Inflammatory macrophage treated with lipopolysaccharide for 1 hour (primary cell): ENCODE measurements at places on chromosomes 1 and 21.
A peak's percentile ranks its signal among the peaks of the same experiment; 100 is the strongest.

- DNase-seq: no peak
These were observed 80.8 kb downstream of the PGBD5 start for GRCh38 chr1:230345139-230345885.

DNA sequence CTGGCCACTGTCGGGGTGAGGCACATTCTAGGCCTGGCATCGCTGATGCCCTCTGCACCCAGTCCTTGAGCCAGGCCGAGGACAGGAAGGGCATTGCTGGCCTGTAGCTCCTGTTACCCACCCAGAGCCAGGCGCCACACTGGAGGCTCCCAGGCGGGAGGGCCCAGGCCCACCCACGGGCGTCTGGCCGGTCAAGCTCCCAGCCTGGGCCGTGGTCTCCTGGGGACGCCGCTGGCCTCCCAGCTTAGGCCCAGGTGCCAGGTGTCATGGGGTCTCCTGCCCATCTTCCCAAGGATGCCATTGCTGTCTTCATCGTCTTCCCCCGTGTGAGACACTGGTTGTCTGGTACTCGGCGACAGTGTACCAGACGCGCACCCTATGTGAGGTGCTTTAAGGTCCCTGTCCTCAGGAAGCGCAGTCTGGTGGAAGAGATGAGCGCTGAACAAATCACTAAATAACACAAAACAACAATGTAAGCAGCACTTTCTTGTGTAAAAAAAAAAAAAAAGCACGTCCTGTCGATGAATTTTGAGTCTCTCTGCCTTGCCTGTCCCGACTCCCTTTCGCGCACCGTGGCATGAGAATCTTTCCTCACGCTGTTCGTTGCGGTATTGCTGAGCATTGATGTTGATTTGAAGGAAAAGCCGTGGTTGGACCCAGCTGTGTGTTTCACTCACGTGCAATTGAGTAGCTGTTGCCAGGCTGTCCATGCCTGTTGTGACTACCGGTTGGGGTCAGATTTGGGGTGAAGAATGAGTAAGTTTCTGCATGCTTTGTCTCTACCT lies 27.0 kb upstream of the TRAPPC10 start:
- no peak for DNase-seq

GRCh38 chr1:245822996-245823395 lies 668.2 kb downstream of the KIF26B start:
- DNase-seq: no peak

GRCh38 chr21:45316871-45317397 lies 29.2 kb upstream of the POFUT2 start:
- no peak for DNase-seq

DNA sequence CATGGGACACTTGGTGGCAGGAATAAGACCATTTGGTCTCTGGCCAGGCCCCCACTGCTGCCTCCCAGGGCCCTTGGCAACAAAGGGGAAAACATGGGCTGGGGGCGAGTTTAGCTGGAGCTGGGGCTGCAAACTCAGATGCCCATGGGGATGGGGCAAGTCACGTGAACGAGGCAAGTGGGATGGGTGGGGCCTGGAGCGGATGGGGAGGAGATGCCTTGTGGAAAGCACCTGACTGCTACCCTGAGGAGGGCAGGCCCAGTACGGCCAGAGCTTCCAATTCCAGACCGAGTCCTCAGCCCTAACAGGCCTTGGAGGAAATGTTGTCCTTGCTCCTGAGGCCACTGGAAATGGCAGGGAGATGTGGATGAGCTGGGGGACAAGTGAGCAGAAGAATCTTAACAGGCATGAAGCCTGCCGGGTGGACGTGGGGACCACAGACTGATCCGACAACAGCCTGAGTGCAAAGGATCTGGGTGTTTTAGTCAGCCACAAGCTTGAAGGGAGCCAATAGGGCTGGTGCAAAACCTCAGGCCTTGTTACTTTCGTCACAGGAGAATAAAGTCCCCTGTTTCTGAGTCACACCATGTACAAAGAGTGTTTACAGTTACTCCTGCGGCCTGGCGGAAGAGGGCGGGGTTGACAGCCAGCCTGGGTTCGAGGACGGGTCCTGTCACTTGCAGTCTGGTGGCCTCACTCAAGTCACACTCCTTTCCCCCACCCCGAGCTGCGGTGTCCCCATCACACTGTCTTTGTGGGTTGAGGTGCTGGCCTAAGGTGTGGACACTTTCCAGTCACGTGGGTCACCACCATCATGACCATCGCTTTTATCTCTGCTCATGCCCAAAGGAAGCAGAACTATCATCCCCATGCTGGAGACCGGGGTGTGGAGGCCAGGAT lies 19.1 kb downstream of the RUNX3 start:
- DNase-seq: peak; percentile 60

DNA sequence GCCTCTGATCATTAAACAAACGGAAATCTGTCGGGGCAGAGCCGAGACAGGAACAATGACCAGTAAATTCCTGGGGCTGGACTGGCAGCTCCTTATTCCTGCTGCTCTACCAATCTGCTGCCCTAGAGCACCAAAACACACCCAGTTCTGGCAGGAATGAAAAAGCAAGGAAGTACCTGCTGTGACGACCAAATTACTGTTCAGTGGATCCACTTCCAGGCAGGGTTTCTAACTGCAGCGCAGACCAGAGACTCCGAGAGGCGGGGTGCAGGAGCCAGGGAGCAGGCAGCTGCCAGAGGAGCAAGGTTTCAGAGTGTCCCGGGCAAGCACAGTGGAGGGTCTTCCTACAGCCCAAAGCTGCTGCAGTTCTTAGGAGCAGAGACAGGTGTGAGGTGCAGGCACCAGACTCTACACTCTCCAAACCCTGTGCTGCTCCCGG lies 32.4 kb downstream of the KANK4 start:
- DNase-seq: no peak

DNA sequence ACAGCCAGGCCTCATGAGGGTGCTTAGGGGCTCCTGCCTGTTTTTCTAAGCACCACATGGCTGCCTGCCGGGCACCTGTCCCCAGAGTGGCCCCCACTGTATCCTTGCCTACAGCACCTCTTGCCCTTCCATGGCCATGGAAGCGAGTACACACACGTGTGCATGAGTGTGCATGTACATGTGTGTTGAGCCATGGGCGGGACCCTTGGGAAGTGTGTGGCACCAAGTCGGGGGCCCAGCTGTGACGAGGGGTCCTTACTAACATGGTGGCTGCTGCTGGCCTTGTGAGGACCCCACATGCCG lies 25.8 kb downstream of the KRTAP10-1 start:
- no peak for DNase-seq

DNA sequence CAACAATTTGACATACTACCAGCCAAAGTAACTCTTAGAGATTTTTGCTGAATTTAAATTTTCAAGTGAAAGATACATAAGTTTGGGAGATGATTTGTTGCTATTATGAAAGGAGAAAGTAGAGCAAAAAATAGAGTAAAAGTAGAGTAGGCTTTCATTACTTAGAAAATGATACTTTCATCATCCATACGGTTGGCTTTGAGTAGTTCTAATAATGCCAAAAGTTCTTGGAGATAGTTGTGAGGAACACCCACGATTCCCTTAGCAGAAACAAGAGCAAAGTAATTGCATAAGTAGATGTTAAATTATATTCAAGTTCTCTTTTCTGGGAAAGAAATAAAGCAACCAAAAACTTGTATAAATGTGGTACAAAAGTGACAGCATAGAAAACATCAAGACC lies 95.0 kb upstream of the VAV3 start:
- DNase-seq: peak; percentile 47

DNA sequence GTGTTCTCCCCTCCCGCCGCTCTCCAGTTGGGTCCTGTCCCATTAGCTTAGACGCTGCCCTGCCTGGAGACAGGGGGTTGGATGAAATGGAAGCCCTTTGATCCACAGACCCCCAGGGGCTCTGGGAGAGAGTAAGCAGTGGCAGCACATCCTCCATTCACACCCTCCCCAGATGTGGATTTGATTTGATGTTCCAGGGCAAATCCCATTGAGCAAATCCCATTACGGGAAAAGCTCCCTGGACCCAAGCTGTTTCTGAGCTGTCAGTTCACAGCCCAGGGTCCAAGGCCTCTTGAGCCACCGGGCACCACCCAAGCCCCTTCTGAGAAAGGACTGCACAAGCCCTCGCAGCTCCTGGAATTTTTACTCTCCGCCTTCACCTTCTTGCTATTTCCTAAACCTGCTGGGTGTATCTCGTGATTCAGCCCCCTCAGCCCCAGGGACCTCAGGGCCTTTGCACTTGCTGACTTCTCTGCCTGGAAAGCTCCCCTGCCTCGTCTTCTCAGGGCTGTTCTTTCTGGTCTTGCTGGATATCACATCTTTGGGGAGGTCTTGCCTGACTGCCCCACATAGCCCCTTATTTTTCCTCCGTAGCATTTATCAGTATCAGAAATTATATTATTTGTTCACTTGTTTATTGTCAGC lies 101.1 kb downstream of the PAX7 start:
- no peak for DNase-seq

DNA sequence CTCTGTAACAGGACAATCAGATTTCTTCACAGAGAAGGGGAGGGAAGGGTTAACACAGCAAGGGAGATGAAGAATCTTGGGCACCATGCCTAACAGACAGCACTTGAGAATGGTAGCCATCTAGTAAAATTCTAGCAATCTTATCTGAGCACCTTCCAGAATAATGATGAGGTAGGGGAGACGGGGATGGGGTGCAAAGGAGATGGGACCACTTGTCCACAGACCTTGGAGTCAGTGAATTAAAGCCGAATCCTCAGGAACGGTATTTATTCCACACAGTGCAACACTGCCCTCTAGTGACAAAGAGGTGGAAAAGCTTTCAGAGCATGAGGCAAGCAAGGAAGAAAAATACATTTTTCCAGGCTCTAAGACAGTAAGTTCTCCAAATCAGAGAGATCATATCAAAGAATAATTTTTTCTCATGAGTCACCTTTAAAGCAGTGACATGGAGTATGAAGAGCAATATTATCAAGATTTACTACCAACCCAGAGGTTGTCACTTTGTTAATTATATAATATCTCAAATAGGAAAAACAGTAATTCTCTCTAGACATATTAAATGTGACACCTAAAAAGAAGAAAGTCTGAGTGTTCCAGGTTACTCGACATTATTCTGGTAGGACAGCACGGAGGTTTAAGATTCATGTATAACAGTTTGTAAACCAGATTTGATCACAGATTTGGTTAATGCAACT lies 43.3 kb upstream of the LPAR3 start:
- peak; percentile 79 for DNase-seq

DNA sequence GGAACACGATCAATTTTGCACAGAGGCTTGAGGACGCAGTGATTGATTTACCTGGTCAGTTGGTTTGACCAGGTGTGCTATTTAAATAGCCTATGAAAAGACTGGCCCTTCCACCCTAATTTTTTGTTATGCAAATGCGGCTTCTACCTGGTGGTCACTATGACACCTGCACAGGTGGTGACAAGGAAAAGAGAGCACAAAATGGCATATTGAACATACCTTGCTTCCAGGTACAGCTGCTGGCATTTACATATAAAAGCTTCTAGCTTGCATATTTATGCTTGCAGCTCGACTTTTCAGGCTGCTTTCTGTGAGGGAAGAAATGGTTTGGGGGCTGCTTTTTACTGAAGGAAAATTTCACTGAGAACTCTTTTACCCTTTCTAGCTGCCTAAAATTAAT lies 15.3 kb upstream of the FMO4 start:
- DNase-seq: no peak

GRCh38 chr1:200628223-200628881 lies 7.8 kb upstream of the KIF14 start:
- peak; percentile 92 for DNase-seq

- DNase-seq: no peak
These were observed 431 bp downstream of the EEIG2 start for GRCh38 chr1:108560189-108560873.

GRCh38 chr1:167916766-167917511 lies 3.0 kb upstream of the ADCY10 start:
- DNase-seq: no peak

- DNase-seq: peak; percentile 93
These were observed 11.4 kb upstream of the PHLDA3 start for GRCh38 chr1:201480231-201481003.

DNA sequence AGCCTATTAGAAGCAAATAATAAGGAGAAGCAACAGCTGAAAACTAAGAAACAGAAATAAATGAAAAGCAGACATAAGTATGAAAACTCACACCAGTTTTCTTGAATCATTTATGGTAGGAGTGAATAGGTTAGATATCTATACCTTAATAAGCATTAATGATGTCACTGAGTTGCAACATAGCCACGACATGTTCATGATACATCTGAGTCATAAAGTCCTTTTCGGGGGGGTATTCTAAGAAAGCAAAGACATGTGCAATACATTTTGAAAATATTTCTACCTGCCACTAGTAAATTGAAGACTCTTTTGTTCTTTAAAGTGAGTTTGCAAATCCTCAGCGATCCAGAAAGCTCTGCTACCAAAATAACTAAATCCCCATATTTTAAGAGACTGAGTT lies 7.2 kb downstream of the CD34 start:
- no peak for DNase-seq

GRCh38 chr1:24142546-24143534 lies at the start of gene IL22RA1:
Gene IL22RA1 (minus strand): TSS chr1:24143140. CDS start chr1:24143082, 58 bp downstream.
- no peak for DNase-seq

- DNase-seq: peak; percentile 26
These were observed 20.3 kb upstream of the C2CD2 start for GRCh38 chr21:41973861-41974751.

DNA sequence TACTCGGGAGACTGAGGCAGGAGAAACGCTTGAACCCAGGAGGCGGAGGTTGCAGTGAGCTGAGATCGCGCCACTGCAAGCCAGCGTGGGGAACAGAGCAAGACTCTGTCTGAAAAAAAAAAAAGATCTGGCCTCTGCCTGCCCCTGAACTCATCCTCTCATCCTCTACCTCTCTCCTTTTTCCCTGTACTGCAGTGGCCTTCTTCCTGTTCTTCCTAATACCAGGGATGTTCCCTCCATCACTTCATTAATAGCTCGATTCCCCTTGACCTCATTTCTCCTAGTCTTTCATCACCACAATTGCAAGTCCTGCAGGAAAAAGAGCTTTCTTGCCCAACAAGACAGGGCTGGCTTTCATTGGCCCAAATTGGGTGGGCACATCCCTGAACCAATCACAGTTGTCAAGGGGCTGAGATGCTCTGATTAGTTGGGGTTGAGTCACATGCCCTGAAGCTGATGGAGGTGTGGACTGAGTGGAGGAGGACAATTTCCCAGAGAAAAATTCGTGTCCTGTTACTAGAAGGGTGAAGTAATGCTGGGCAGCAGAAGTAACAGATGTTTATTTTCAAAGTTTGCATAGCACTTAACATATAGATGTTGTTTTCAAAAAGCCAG lies 86.8 kb upstream of the PUM1 start:
- peak; percentile 29 for DNase-seq

DNA sequence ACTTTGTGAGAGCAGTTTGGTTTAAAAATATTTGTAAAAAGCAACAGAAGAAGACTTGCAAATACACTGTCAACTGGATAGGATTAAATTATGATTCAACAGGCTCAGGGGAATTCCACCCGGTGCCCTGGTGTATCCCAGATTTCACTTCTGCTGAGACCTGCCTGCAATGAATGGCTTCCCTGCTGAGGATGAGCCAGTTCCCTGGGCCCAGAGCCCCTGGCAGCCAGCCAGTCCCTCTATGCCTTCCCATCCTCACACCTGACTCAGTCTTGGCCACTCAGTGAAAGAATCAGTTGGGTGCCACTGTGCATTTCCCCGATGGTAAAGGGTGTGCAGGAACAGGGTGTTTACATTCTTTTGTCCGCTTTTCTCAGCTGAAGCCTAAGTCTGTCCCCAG lies 64.4 kb downstream of the KCTD3 start:
- DNase-seq: no peak

- DNase-seq: no peak
These were observed 38.7 kb upstream of the DESI2 start for GRCh38 chr1:244614113-244614836.

- peak; percentile 31 for DNase-seq
These were observed 27.4 kb upstream of the ASPM start for GRCh38 chr1:197173571-197174507.

GRCh38 chr1:41709873-41710272 lies 208.8 kb downstream of the HIVEP3 start:
- no peak for DNase-seq

GRCh38 chr1:183267646-183268431 lies 81.8 kb downstream of the LAMC2 start:
- DNase-seq: no peak
